ENCODE measurements at places on chromosomes 16 and 17.

- no peak for DNase-seq
These were observed 115.9 kb downstream of the DYNLRB2 start for GRCh38 chr16:80656711-80657150.

DNA sequence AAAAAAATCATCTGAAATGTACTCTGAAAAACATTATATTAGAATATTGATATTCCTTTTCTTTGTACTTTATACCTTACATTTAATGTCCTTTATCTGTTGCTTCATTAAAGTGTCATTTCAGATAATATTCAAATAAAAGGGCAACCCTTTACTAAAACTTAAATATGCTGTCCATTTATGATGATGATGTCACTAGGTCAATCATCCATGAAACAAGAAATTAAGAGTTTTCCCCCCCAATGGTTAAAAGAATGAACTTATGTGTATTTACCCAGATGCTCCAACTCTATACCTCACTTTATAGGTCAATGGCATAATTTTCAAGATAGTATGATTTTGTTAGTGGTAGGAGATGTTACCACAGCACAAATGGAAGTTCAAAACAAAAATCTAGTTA lies 15.3 kb downstream of the APPBP2 start:
- DNase-seq: no peak

DNA sequence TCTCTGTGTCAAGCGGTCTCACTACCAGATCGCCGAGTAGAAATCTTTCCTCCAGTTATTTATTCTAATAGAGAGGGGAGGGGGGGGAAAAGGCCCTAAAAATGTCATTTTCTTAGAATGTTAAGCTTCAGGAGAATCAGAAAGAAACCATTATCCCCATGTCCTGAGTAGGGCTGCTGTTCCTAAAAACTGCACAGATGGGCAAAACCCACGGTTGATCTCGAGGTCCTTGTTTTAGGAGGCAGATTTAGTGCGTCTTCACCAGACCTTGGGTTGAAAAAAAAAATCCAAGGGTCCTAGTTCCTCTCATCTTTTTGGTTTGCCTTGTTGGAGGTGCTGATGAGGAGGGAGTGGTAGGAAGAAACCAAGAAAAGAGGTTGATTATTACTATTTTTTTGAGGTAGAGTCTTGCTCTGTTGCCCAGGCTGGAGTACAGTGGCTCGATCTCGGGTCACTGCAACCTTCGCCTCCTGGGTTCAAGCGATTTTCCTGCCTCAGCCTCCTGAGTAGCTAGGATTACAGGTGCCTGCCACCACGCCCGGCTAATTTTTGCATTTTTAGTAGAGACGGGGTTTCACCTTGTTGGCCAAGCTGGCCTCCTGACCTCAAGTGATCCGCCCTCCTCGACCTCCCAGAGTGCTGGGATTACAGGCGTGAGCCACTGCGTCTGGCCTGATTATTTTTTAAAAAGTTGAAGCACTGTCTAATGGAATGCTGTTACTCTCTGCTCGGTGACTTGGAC lies 1.4 kb downstream of the CBFB start:
- no peak for DNase-seq

DNA sequence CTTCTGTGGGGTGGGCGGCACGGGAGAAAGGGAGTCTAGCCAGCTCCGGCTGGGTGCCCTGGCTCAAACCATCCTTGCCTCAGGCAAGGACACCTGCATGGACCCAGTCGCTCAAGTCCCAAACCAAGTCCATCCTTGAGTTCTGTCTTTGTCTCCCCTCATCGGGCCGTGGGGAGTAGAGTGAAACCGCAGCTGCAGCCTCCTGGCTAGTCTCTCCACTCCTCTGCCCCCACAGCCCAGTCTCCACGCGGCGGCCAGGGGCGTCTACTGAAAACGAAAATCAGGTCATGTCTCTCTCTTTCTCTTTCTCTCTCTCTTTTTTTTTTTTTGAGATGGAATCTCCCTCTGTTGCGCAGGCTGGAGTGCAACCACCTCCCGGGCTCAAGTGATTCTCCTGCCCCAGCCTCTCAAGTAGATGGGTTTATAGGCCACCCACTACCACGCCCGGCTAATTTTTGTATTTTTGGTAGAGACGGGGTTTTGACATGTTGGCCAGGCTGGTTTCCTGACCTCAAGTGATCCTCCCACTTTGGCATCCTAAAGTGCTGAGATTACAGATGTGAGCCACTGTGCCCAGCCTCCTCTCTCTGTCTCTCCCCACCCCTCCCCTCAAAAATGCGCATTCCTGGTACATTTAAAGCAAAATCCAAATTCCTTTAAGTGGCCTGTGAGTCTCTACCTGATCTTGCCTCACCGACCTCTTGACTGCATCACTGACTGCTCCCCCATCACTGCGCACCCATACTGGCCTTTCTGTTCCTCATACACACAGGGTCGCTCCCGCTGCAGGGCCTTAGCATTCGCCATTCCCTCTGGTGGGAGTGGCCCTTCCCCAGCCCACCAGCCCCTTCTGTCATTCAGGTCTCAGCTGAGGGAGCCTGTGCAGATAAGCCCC lies 17.7 kb upstream of the RMI2 start:
- no peak for DNase-seq

DNA sequence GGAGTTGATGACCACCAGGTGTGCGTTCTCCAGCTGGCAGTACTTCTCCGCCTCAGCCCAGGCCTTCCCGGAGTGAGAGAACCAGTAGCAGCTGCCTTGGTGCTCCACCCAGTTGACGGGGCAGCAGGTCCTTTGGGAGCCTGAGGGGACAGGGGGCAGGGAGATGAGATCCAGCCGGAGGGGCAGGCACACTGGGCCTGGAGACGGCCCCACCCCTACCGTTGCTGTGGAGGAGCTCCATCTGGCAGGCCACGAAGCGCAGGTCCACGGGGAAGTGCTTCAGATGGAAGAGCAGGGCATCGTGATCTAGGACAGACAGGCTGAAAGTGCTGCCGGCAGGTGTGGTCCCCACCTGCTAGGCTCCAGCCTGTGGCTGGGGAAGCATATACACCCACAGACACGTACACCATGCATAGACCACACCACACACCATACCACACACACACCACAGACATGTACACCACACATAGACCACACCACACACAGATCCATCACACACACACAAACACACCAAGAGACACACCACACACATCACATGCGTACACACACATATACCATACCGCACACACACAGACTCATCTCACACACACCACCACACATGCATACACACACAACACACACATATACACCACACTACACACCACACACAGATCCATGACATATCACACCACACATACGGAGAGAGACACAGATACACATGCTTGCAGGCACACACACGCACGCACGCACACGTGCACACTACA lies 7.4 kb downstream of the ASGR2 start:
- DNase-seq: no peak

DNA sequence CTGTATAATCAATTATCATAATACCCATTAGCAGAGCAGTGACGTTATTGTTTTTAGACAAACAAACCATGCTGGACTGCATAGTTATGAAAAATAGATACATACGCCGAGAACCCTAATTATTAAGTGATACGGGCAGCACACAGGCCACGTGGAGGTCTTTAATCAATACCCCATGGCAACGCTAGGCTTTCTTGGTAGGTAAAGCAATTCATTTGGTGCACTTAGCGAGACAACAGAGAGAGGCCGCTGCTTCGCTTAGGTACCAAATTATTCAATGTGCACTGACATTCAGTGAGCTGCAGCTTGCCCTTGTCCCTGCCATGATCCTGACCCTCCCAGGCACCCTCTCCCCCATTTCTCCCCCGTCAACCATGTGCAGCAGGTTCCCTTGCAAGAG lies 12.9 kb downstream of the SALL1 start:
- no peak for DNase-seq

- DNase-seq: no peak
These were observed 213.6 kb upstream of the MAF start for GRCh38 chr16:79814124-79814523.

All from esophagus squamous epithelium (tissue), 5 donors.